ENCODE measurements at places on chromosomes 12 and 14.

DNA sequence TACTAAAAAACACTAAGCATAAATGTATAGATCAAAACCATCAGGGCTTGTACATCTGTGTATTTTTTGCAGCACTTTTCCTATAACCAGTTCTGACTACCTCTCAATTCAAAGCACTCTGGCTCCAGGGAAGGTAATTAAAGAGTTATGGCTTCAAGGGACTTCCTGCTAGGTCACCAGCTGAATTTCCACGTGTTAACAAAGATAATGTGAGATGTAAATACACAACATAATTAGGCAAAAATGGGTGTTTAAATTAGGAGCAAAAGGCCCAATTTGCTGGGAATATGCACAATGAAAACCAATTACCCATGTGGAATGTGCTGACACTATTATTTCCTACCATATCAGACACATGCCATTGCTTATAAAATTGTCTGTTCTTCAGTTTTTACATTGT, 513.4 kb upstream of the FLRT2 start:
- DNase-seq, result no peak

DNA sequence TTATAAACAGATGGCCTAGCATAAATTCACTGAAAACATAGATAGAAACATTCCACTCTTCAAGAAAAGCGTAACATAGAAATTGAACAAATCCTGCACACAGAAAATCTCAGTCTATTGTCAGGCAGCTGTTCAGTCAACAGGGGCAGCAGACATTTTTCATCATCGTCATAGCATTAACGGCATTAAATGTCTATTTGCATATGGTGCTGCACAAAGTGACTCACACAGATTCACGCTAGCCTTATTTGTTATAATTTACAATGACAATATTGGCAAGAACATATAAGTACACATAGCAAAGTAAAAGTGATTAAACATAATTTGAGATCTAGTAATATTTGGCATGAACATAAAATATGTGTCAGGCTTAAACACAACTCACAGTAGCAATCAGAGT, 95.7 kb downstream of the CEP128 start:
- no peak for DNase-seq

DNA sequence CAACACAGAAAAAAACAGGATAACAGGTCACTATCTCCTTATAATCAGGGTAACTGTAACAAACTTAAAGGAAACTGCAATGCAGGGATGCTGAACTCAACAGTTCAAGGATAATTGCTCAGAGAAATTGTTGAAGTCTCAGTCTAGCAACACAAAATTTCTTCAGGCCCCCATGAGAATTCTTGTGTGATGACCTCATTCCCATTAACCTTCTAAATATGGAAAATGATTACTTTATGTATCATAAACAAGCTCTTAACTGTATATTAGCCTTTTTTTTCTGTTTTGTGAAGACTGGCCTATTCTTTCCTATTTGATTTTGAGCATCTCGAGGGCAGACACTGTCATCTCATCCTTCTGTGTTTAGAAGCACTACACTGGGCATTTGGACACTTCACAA, 47.1 kb downstream of the IGF1 start:
- no peak for DNase-seq

GRCh38 chr12:2756756-2757155, 38.0 kb upstream of the FKBP4 start:
- DNase-seq, result no peak

DNA sequence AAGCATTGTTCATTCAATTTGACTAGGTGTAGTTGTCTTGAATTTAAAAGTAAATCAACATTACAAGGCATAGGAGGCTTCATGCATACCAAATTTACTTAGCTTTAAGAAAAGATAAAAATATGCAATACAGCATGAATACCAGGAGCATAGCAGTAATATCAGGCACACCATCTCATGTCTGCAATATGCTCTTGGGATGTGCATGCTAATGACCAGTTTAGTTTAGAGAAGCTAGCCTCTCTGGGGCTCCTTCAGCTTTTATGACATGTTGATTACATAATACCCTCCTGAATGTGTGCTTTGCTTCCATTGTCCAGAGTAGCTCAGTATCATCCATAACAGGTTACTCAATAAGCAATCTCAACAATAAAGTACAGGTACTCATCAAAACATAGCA, 497.2 kb downstream of the FLRT2 start:
- DNase-seq, result no peak

GRCh38 chr12:28827861-28828260, 321.2 kb upstream of the FAR2 start:
- no peak for DNase-seq

DNA sequence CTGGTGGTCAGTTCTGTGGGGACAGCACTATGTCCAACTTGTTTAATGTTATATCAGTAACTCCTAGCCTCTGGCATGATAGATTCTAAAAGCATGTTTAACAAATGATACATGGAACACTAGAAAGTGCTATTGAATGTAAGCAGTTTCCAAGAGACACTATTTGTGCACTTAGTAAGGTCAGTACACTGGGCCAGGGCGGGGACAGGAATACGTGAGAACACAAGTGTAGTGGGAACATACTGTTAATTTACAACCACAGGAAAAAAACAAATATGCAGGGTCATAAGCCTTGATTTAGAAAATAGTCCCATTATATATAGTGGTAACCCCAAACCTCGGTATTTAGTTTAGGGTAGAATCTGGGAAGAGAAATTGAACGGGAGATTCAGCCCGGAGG, 88.9 kb upstream of the SLC38A2 start:
- DNase-seq, result no peak

- DNase-seq, result no peak
Measured at GRCh38 chr14:103052407-103052806, 4.9 kb downstream of the CDC42BPB start.

- no peak for DNase-seq
Measured at GRCh38 chr14:85619851-85620250, 89.9 kb downstream of the FLRT2 start.

- DNase-seq, result no peak
Measured at GRCh38 chr12:124393831-124394230, 98.9 kb downstream of the RFLNA start.

GRCh38 chr14:104166698-104167097, 28.3 kb downstream of the KIF26A start:
- no peak for DNase-seq

- peak; percentile 9 for DNase-seq
Measured at GRCh38 chr12:116880817-116881324, 370 bp downstream of the HRK start.

GRCh38 chr14:22537436-22538310, 51.4 kb downstream of the DAD1 start:
- peak; percentile 39 for DNase-seq

DNA sequence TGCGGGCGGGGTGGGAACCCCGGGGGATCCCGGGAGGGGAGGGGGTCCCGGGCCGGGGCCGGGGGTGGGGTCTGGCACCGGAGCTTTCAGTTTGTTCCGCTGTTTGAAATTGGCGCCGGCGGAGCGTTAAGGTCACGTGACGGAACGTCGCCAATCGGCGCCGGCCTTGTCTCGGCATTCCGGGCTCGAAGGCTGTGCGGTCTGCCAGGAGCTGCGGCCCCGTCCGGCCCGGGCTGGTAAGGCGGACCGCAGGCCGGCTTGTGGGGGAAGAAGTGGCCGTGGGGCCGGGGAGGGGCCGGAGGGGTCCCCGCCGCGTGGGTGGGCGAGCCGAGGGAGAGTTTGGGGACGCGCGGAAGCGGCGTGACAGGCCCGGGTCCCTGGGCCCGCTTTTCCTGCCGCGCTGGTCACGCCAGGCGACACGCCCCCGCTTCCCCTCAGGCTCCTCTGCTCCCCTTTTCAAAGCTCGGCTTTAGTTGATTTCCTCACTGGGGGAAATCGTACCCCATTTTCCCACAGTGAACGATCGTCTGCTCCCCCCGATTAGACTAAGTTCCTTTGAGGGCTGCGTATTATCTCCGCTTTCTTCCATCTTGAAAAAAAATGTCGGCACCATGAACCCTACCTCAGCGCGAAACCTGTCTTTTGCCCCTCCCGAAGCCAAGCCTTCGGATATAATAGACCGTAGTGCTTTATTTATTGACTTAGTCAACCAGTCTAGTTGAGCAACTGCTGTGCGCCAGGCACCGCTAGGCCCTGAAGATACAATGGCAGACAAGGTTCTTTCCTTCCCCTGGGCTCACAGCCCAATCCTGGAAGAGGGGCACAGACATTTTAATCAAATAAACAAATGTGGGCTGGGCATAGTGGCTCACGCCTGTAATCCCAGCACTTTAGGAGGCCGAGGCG, at the start of the genes FOXM1 and RHNO1:
TSS of gene FOXM1 (minus strand) at position 128 of the 906 bp plus-strand sequence. CDS start 2,696 bp downstream, outside the sequence.
TSS of gene RHNO1 (plus strand) at position 177 of the 906 bp plus-strand sequence. CDS start 8,144 bp downstream, outside the sequence.
- peak; percentile 84 for DNase-seq

- no peak for DNase-seq
Measured at GRCh38 chr14:68394764-68395143, 398.1 kb downstream of the ZFP36L1 start.

DNA sequence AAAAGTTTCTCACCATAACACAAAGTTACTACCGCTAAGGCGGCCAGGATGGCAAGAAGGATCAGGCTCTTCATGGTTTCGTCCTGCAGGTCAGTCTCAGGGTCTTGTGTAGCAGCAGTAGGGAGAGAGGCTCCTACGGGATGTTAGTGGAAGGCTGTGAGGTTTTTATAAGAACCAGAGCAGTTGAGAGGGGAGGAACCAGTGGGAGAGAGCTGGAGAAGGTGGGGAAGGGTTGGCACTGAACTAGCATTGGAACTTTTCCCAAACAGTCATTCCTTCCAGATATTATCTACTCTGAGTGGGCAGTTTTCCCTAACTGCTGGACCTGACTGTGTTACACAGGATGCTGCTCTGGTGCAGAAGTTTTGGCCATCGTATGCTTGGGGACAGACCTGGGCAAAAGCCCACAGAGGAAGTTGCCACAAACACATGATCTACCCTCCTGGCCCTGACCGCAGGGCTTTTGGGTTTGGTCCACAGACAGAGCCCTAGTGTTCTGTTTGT, at the start of gene MGP:
TSS of gene MGP (minus strand) at position 137 of the 504 bp plus-strand sequence. CDS start at position 74, 63 bp downstream.
- no peak for DNase-seq

GRCh38 chr12:27975222-27976136, 2.9 kb upstream of the PTHLH start:
- DNase-seq, result no peak
